CD8-positive, alpha-beta memory T cell (primary cell): ENCODE measurements at places on chromosomes 13 and 19. TPM values are rescaled to one million over a fixed set of nuclear protein-coding genes. Genes with fewer than 3 reads are reported as not detected.

Gene IGFL3
- not detected for total RNA-seq

GRCh38 chr13:78606471-78607408, 3.4 kb upstream of the POU4F1 start:
- no peak for DNase-seq
- H3K4me3 ChIP-seq = no peak overlapping the region
- peaks cover 35% of the 10 kb centered on the region for H3K4me1 ChIP-seq
- H3K27me3 ChIP-seq = peaks cover 74% of the 10 kb centered on the region
- no peaks in the 10 kb centered on the region for H3K36me3 ChIP-seq

- no peak overlapping the region for H3K27ac ChIP-seq
- H3K4me1 ChIP-seq = no peaks in the 10 kb centered on the region
- H3K27me3 ChIP-seq = no peaks in the 10 kb centered on the region
- no peak overlapping the region for H3K4me3 ChIP-seq
- DNase-seq = no peak
- H3K36me3 ChIP-seq = no peaks in the 10 kb centered on the region
Measured at GRCh38 chr19:5228932-5229777, 111.5 kb downstream of the PTPRS start.

Gene NLRP4
- not detected for total RNA-seq

- H3K4me3 ChIP-seq = no peak overlapping the region
- H3K27ac ChIP-seq = no peak overlapping the region
- H3K4me1 ChIP-seq = no peaks in the 10 kb centered on the region
Measured at GRCh38 chr13:78247362-78247761, 328.7 kb upstream of the EDNRB start.

Gene MEIOSIN
- total RNA-seq = not detected

Gene CEACAM5
- not detected for total RNA-seq

GRCh38 chr13:97189928-97190327, 32.2 kb upstream of the MBNL2 start:
- no peak overlapping the region for H3K4me3 ChIP-seq
- DNase-seq = no peak
- no peaks in the 10 kb centered on the region for H3K4me1 ChIP-seq
- H3K36me3 ChIP-seq = no peaks in the 10 kb centered on the region
- H3K27me3 ChIP-seq = peaks cover 6% of the 10 kb centered on the region

DNA sequence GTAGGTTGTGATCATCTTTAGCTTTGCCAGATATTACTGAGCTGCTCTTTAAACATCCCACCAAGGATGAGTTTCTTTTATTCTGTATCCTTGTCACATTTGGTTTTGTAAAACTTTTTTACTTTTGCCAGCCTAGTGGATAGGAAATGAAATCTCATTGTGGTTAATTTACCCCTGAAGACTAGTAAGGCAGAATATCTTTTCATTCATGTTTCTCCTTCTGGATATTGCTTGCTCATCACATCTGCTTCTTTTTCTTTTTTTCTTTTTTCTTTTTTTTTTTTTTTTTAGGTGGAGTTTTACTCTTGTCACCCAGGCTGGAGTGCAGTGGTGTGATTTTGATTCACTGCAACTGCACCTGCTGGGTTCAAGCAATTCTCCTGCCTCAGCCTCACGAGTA, 31.3 kb downstream of the SIPA1L3 start:
- no peaks in the 10 kb centered on the region for H3K4me1 ChIP-seq
- no peak overlapping the region for H3K27ac ChIP-seq
- H3K36me3 ChIP-seq = no peaks in the 10 kb centered on the region
- no peak overlapping the region for H3K4me3 ChIP-seq
- no peaks in the 10 kb centered on the region for H3K27me3 ChIP-seq

- no peaks in the 10 kb centered on the region for H3K36me3 ChIP-seq
- H3K4me1 ChIP-seq = no peaks in the 10 kb centered on the region
- no peaks in the 10 kb centered on the region for H3K27me3 ChIP-seq
- no peak overlapping the region for H3K27ac ChIP-seq
- no peak for DNase-seq
Measured at GRCh38 chr13:102035969-102036368, 365.9 kb downstream of the FGF14 start.

DNA sequence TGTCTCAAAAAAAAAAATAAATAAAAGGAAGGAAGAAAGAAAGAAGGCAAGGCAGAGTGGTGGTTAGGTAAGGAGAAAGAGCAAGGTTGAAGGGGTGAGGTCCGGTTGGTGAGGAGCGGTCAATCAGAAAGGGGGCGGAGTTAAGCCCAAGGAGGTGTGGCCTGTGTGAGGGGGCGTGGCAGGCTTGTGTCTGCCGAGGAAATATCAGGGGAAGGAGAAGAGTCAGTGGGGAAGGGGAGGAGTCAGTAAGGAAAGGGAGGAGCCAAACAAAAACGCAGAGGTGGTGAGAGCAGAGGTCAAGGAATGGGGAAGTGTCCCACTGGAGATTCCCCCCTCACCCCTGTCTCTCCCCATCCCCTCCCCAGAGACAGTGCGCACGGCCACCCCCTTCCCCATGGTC, 5.9 kb downstream of the CACNG7 start:
- H3K36me3 ChIP-seq = no peaks in the 10 kb centered on the region
- H3K4me3 ChIP-seq = no peak overlapping the region

GRCh38 chr13:27263438-27263837, 7.2 kb upstream of the RASL11A start:
- H3K27ac ChIP-seq = no peak overlapping the region
- H3K4me3 ChIP-seq = no peak overlapping the region
- peaks cover 7% of the 10 kb centered on the region for H3K36me3 ChIP-seq
- no peaks in the 10 kb centered on the region for H3K27me3 ChIP-seq
- peaks cover 19% of the 10 kb centered on the region for H3K4me1 ChIP-seq

Gene LRP3
- total RNA-seq = 0.24 TPM

Gene DNAJC3
- total RNA-seq = 26.1 TPM

GRCh38 chr13:95251641-95252040, 49.6 kb downstream of the ABCC4 start:
- H3K4me3 ChIP-seq = no peak overlapping the region
- H3K36me3 ChIP-seq = no peaks in the 10 kb centered on the region
- H3K27me3 ChIP-seq = no peaks in the 10 kb centered on the region
- DNase-seq = no peak
- no peak overlapping the region for H3K27ac ChIP-seq
- no peaks in the 10 kb centered on the region for H3K4me1 ChIP-seq

Gene DAND5
- total RNA-seq = not detected

GRCh38 chr13:81394640-81395039, 1053.7 kb upstream of the SPRY2 start:
- DNase-seq = no peak
- no peak overlapping the region for H3K27ac ChIP-seq
- H3K4me1 ChIP-seq = no peaks in the 10 kb centered on the region
- no peak overlapping the region for H3K4me3 ChIP-seq
- H3K27me3 ChIP-seq = no peaks in the 10 kb centered on the region

DNA sequence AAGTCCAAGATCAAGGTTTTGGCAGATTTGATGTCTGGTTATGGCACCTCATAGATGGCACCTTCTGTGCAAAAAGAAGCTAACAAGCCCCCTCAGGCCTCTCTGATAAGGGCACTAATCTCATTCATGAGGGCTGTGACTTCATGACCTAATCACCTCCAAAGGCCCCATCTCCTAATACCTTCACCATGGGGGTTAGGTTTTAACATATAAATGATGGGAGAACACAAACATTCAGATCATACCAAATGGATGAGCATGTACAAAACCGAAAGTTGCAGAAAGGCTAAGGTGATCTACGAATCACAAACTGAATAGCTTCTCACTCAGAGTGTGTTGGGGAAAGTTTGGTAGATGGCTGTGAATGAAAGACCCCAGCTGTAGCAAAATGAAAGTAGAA, 217.4 kb downstream of the TBC1D4 start:
- no peaks in the 10 kb centered on the region for H3K4me1 ChIP-seq
- no peaks in the 10 kb centered on the region for H3K36me3 ChIP-seq
- no peak overlapping the region for H3K27ac ChIP-seq
- no peaks in the 10 kb centered on the region for H3K27me3 ChIP-seq
- no peak for DNase-seq
- no peak overlapping the region for H3K4me3 ChIP-seq

GRCh38 chr13:36051082-36051481, 80.1 kb downstream of the DCLK1 start:
- H3K36me3 ChIP-seq = no peaks in the 10 kb centered on the region
- no peaks in the 10 kb centered on the region for H3K4me1 ChIP-seq
- H3K27ac ChIP-seq = no peak overlapping the region
- H3K4me3 ChIP-seq = no peak overlapping the region
- DNase-seq = no peak
- H3K27me3 ChIP-seq = no peaks in the 10 kb centered on the region

DNA sequence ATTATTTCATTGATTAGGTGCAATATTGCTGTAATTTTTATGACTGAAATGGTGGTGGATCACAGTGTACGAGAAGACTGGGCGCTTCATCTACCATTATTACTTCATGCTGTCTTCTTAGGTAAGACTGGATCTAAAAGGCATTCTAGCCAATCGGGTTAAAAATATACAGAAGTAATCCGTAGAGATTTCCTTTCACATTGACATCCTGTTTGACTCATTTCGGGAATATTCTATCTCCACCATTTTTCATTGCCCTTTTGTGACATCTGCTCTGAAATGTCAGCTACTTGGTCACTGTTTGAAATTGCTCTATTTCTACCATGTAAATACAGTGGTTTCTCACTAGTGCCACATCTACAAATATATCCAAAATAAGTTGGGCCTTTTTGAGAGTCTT, 90.2 kb downstream of the ZAR1L start:
- H3K27me3 ChIP-seq = no peaks in the 10 kb centered on the region
- no peaks in the 10 kb centered on the region for H3K36me3 ChIP-seq
- no peaks in the 10 kb centered on the region for H3K4me1 ChIP-seq
- H3K4me3 ChIP-seq = no peak overlapping the region
- H3K27ac ChIP-seq = no peak overlapping the region

DNA sequence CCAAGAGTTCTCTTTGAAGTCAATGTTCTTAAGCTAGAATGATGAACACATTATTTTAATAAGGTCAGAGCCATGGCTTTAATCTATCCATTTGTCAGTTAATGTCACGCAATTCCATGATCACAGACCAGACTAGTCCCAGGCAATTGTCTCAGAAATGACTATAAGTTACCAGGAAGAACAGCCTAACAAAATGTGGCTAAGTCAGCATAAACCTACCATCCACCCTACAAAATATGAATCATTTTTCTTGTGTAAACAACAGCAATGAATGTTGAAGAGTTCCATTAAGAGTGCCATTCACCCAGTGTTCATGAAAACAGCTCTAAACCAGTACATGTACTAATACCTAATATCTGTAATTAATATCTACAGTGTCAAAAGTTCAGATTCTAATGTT, 127.5 kb downstream of the KCTD12 start:
- H3K4me1 ChIP-seq = no peaks in the 10 kb centered on the region
- no peak overlapping the region for H3K27ac ChIP-seq
- H3K4me3 ChIP-seq = no peak overlapping the region
- H3K27me3 ChIP-seq = no peaks in the 10 kb centered on the region

Gene ZNF44
- 12.3 TPM for total RNA-seq

DNA sequence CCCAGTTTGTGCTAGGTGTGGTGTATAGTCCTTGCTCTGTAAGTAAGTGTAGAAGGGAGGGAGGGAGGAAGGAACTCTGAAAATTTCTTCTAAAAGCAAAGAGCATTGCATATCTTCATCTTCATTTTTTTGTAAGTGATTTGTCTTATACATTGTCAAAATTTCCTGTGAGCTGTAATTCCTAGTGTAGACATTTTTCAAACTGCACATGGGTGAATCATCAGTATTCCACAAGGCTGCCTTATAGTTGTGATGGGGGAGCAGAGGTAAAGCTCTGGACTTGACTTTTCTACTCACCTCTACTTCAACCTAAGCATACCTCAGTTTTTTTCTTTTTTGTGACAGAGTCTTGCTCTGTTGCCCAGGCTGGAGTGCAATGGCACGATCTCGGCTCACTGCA, 86.9 kb downstream of the CDK8 start:
- DNase-seq = no peak
- no peaks in the 10 kb centered on the region for H3K4me1 ChIP-seq
- H3K4me3 ChIP-seq = no peak overlapping the region
- H3K27ac ChIP-seq = no peak overlapping the region

- peaks cover 16% of the 10 kb centered on the region for H3K27me3 ChIP-seq
- no peak overlapping the region for H3K27ac ChIP-seq
- H3K4me3 ChIP-seq = no peak overlapping the region
- H3K4me1 ChIP-seq = peaks cover 20% of the 10 kb centered on the region
- H3K36me3 ChIP-seq = no peaks in the 10 kb centered on the region
Measured at GRCh38 chr19:55088543-55089341, 13.1 kb downstream of the EPS8L1 start.

DNA sequence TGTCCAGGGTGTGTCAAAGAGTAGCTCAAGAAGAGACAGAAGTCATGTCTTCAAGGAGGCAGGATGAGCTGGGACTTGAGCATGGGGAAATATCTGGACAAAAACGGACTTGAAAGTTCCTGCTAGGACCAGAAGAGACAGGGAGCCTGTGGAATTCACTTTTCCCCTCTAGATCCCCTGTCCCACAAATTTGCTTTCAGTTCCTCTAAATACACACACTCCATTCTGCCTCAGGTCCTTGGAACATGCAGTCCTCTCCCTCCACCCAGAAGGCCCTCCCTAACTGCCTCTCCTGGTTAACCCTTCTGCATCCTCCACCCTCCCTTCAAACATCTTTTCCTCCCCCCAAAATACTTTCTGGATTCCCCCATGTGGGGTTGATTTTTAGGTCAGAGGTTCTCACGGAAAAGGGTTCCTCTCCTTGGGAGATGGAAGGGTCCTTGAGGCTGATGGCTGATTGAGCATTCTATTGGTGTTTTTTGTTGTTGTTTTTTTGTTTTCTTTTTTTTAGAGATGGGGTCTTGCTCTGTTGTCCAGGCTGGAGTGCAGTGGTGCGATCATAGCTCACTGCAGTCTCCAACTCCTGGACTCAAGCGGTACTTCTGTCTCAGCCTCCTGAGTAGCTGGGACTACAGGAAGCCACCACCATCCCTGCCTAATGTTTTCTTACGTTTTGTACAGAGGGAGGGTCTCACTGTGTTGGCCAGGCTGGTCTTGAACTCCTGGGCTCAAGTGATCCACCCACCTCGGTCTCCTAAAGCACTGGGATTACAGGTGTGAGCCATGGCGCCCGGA, 6.9 kb upstream of the RETN start:
- peaks cover 13% of the 10 kb centered on the region for H3K4me1 ChIP-seq
- no peak overlapping the region for H3K4me3 ChIP-seq
- no peak overlapping the region for H3K27ac ChIP-seq
- no peaks in the 10 kb centered on the region for H3K27me3 ChIP-seq
- no peaks in the 10 kb centered on the region for H3K36me3 ChIP-seq
